ENCODE measurements at places on chromosomes 11 and 22.
A peak's percentile ranks its signal among the peaks of the same experiment; 100 is the strongest.

DNA sequence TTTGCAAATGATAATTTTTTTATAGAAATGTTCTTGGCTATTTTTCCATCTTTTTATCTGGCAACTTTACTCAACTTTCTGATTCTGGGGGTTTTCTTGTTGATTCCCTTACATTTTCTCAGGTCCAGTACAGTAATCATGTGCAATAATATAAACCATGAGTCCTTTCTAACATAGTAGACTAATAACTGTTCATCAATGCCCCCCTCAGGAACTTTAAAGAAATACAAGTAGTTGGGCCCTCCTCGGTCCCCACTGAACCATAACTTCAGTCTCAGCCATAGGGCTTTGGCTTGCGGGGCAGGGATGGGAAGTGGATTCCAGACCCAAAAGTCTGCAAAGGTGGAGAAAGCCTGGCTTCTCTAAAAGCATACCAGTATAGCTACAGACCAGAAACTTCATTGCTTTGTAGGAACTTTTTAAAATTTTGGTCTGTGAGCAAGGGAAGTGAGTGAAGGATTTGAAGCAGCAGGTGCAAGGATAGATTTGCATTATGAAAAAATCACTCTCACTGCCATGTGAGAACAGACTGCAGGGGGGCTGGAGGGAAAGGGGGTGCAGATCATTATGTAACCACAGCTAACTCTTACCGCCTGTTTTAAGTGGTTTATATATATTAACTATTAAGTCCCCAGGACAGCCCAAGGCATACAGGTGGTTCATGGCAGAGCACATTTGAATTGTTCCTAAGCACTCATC lies 10.4 kb upstream of the TUB start:
- H3K27me3 ChIP-seq, result no peaks in the 10 kb centered on the region
- no peaks in the 10 kb centered on the region for H3K4me1 ChIP-seq
- peak overlapping the region; percentile 84 for H3K27ac ChIP-seq

GRCh38 chr11:106632283-106632682 lies 386.0 kb downstream of the GUCY1A2 start:
- H3K4me3 ChIP-seq, result no peak overlapping the region
- H3K27me3 ChIP-seq, result no peaks in the 10 kb centered on the region
- no peak overlapping the region for H3K27ac ChIP-seq

DNA sequence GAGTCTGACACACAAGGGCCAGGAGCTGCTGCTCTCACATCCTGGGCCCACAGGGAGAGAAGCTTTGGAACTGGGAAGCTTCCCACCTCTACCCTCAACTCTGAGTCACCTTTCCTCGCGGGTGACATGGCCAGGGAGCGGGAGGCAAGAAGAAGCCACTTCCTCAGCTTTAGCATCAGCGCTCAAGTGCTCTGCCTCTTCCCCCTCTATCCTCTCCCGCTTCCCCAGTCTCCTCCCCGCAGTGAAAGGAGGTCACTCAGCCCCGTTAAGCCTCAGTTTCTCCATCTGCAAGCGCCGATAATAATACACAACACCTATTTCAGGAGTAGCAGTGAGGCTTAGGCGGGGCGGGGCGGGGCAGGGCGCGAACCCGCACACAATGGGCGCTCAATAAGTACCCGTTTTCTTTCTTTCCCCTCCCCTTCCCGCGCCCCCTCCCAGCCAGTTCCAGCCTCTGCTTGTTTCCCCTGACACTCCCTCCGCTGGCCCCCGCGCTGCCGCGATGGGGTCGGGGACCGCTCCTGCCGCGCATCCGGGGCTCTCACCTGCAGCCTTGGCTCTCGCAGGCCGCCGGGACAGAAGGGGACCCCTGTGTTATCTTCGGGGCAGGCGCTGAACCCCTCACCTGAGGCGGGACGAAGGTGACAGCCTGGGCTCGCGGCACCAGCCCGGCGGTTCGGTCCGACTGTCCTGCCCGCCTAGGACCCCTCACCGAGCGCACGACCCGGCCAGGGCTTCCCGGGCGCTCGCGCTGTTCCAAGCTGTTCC lies 892 bp downstream of the GDPD5 start:
- H3K4me1 ChIP-seq, result no peaks in the 10 kb centered on the region
- no peak for DNase-seq
- H3K36me3 ChIP-seq, result no peaks in the 10 kb centered on the region
- no peaks in the 10 kb centered on the region for H3K27me3 ChIP-seq

GRCh38 chr11:102760344-102761035 lies 19.9 kb downstream of the MMP10 start:
- H3K4me1 ChIP-seq, result no peaks in the 10 kb centered on the region
- no peak overlapping the region for H3K4me3 ChIP-seq
- H3K36me3 ChIP-seq, result no peaks in the 10 kb centered on the region
- no peak for DNase-seq
- no peak overlapping the region for H3K27ac ChIP-seq
- no peaks in the 10 kb centered on the region for H3K27me3 ChIP-seq

DNA sequence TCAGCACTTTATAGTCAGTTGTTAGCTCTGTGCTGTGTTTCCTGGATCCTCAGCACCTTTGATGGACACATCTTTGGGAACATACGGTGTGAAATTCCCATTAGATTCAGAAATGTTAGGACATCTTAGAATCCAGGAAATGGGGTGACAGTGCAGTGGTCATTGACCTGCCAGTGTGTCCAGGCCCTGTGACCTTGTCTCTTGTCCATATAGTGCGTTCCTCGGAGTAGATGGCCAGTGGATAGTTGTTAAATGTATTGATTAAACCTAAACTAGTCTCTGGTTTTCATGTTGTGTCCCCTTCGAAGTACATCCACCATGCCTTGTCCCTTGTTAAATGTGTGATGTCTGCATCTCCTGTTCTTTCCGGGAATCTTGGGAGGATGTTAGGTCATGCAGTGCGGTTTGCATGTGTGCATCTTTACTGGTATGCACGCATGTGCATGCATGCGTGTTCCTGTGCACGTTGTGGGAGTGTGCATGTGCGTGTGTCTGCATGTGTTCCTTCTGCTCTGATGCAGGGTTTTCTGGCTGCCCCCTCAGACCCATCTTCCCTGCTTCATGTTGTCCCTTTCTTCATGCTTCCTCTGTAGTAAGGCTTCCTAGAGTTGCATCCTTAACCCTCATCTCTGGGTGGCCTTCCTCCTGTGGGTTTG lies 4.0 kb downstream of the DGCR8 start:
- no peak overlapping the region for H3K4me3 ChIP-seq
- H3K36me3 ChIP-seq, result no peaks in the 10 kb centered on the region
- no peak for DNase-seq
- no peak overlapping the region for H3K27ac ChIP-seq
- H3K27me3 ChIP-seq, result no peaks in the 10 kb centered on the region
- peaks cover 32% of the 10 kb centered on the region for H3K4me1 ChIP-seq

- H3K4me3 ChIP-seq, result peak overlapping the region; percentile 79
- H3K36me3 ChIP-seq, result no peaks in the 10 kb centered on the region
- H3K4me1 ChIP-seq, result peaks cover 40% of the 10 kb centered on the region
- H3K27me3 ChIP-seq, result no peaks in the 10 kb centered on the region
These were observed 3.1 kb downstream of the PIM3 start for GRCh38 chr22:49963647-49964026.

- H3K27ac ChIP-seq, result no peak overlapping the region
- no peak overlapping the region for H3K4me3 ChIP-seq
- H3K4me1 ChIP-seq, result no peaks in the 10 kb centered on the region
- H3K27me3 ChIP-seq, result peaks cover 4% of the 10 kb centered on the region
- no peaks in the 10 kb centered on the region for H3K36me3 ChIP-seq
- DNase-seq, result no peak
These were observed 612.6 kb downstream of the TBC1D22A start for GRCh38 chr22:47374901-47375575.

Data from uterus (tissue), 4 donors.